Left kidney (tissue), 8 donors: ENCODE measurements at places on chromosomes 11 and 22.

DNA sequence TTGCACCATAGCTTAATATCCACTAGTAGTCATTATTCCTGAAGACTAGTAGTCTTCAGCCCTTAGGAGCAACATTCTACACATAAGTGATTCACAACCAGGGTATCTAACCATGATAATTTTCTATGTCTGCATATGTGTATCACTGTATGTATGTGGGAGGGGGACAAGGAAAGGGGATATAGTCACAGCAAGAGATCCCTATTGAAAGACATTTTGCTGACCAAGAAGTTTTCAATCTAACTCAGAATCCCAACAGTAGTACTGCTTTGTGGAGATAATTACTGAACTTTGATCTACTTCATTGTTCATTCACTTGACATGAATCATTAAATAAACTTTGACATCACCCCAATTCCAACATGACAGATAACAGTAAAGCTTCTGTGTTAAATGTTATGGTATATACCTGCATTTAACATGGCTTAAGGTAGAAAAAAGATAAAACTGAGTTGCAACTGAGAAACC is 10.3 kb downstream of the PIK3C2A start:
- DNase-seq: no peak

- DNase-seq: no peak
Observed at GRCh38 chr11:93529707-93530467, 13.3 kb downstream of the SMCO4 start.

DNA sequence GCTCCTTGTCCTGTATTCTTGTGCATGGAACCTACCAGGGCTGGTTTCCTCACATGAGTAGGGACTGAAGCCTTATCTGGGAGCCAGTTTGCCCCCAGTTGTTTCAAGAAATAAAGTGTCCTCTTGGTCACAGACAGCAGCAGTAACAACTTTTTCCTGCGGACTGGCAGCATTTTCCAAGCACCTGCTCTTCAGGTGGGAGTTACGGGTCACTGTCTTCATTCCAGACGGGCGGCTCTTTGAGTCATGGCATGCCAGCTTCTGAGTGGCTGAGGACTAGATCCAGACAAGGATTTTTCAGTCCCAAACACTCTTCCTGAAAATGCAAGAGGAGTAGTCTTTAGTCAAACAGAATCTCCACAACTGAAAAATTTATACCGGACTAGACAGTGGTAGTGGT is 2.7 kb upstream of the CD44 start:
- DNase-seq: no peak

- DNase-seq: peak; percentile 37
Observed at GRCh38 chr11:406796-407650, 7.8 kb downstream of the SIGIRR start.
